ENCODE measurements at places on chromosomes 3 and 15.

DNA sequence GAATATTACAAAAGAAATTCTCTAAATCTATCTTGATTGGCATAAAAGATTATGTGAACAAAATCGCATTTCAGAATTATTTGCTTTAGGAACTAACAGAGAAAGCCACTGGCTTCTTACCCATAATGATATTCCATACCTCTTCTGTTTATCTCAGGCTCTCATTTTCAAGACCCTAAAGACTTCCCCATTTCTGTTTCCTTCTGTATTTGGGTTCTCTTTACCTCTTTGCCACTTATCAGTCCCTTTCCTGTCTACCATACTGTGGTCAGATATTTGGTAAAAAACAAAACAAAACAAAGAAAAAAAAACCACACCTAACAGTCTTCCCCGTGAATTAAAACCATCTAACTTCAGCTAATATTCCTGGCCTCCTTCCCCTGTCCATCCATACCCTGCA lies 108.5 kb downstream of the LRRC28 start:
- no peak for DNase-seq

GRCh38 chr15:50435772-50436171 lies 11.6 kb downstream of the USP8 start:
- no peak for DNase-seq

- no peak for DNase-seq
Observed at GRCh38 chr3:197750858-197751737, 1.4 kb downstream of the FYTTD1 start.

GRCh38 chr15:36251450-36251849 lies 328.0 kb upstream of the CDIN1 start:
- DNase-seq = no peak

DNA sequence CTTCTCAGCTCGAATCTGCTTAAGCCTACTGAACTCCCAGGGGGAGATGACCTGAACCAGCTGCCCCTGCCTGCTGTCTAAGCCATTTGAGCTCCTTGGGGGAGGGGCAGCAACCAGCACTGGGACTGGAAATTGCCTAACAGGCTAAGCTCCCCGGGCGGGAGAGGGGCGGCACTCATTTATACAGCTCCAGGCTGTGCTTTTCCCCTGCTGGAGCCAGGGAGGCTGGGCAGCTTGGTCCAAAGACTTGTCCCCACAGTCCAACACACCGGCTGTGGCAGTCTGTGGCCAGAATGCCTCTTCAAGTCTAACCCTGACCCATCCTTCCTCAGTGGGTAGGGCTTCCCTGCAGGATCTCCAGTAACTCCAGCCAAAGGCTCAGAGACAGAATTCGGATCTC lies 1241.5 kb downstream of the ROBO2 start:
- no peak for DNase-seq

DNA sequence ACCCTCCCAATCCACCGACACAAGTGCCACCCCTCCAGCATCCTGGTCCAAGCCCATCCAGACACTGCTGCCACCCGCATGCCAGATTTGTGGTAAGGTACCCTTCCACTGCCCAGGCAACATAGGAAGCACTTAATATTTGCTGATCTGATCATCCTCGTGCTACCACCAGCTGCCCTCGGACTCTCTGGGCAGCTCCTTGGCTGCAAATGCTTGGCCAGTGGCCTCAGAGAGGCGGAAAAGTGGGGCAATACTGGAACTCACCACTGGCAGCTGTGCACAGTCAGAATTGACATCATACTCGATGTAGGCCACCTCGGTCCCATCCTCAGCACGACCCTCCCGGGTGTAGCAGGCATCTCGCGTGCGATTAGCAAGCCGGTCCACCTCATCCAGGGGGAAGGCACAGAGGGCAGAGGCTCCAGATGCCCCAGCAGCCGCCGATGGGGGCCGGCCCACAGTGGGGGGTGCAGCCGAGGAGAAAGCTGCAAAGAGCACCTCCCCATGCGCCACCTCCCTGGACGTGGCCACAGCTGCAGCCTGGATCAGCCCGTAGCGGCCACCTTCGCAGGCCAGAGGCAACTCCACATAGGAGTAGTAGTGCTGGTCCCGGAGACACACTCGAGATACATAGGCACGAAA lies 6.5 kb downstream of the PLXNB1 start:
- DNase-seq = no peak

GRCh38 chr15:90400005-90400758 lies 12.1 kb downstream of the IQGAP1 start:
- DNase-seq = no peak

DNA sequence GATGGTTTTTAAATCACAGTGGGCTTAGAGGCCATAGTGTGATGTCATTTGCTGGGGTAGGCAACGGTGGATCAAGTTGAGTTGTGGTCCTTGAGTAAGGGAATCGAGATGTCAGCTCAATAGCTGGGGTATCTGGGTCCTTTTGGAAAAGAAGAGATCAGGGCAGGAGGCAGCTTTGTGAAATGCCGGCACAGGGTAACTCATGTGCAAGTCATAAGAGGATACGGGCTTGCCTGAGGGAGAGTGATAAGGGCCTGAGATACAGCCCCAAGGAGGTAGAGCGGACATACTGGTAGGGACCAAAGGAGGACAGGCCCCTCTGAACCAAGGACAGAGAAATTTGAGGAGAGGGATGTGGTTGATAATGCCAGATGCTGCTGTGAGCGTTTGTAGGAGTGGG lies 4.2 kb upstream of the FAM131A start:
- DNase-seq = no peak

- no peak for DNase-seq
Observed at GRCh38 chr3:161069511-161070251, 35.5 kb downstream of the B3GALNT1 start.

- DNase-seq = no peak
Observed at GRCh38 chr3:64463981-64464380, 223.8 kb downstream of the ADAMTS9 start.

- DNase-seq = no peak
Observed at GRCh38 chr3:139639662-139640061, 38.1 kb downstream of the NMNAT3 start.

- DNase-seq = no peak
Observed at GRCh38 chr3:82416830-82417229, 655.4 kb upstream of the GBE1 start.

DNA sequence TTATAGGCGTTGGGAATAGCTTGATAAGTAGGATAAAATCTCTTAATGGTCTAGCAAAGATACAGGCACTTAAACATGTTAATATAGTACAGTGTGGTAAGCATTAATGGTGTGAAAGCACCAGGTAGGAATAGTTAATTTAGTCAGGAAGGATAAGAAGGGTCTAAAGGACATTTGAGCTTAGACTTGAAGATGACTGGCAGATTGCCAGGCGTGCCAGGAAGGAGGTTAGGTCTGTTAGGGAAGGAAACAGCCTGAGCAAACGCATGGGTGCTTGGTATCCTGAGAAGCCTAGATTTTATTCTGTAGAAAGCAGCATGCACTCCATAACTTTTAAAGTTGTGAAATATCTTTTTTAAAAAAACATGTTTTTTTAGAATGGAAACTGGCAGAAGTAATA lies 17.7 kb downstream of the SEC62 start:
- DNase-seq = no peak

DNA sequence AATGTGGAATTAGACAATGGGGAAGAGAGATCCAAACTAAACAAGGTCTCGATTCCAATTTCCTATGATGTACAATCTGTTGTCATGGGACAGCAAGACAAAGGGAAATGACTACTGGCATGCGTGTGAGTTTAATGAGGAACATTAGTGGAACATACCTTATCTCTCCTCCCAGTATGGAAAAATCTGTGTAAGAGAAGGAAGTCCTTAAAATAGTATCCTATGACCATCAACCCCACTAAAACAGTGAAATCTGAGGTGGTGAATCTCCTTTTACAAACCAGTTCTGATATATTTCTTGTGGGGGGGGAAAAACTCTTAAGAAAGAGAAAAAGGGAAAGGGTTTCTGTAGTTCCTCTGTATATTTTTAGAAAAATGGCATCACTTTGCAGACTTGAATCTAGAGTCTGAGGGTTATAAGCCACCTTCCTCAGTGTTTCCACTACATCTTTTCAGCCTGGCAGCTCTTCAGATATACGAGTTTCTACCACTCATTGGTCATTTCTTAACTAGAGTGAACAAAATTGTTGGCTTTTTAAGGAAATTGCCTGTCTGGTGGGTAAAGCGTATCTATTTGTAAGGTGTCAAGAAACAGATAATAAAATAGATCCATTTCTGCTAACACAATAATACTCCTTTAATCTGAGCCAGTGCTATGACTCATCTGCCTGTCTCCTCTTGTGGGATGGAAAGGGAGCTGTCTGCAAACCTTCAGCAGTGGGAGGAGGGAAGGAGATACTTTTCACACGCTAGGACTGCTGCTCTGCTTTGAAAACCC lies 3.0 kb upstream of the TNFAIP8L3 start:
- DNase-seq = no peak

DNA sequence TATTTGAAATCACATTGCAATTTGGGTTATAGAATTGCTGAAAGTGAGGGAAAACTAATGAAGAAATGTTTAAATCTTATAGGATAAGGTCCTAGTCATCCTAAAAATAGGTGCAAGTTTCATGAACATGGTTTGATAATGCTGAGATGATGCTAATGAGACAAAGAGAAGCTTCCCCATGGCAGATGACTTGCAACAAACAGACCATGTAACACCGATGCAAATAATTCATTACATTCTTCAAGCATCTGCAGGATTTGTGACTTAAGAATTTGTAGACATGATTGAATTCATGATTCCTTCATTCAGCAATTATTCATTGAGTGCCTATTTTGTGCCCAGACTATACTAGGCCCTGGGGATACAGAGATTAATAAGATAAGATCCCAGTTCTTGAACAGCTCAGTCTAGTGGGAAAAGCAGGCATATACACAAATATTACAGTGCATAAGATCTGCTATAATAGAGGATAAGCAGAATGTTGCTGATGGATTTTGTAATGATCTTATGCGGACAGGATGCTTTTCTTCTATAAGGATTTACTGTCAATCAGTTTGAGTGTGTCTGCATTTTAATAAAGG lies 367.9 kb upstream of the GBE1 start:
- no peak for DNase-seq

DNA sequence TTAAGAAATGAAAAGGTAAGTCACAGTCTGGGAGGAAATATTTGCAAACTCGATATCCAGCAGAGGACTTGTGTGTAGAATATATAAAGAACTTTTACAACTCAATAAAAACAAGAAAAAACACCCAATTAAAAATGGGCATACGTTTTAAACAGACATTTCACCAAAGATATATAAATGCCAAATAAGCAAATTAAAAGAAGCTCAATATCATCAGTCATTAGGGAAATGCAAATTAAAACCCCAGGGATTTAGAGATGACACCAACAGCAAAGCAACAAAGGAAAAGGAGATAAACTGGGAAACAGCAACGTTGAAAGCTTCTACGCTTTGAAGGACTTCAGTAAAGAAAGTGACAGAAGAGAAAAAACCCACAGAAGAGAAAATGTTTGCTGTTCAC lies 132.3 kb downstream of the NUP210 start:
- DNase-seq = no peak

- no peak for DNase-seq
Observed at GRCh38 chr3:177345973-177346503, 148.8 kb upstream of the TBL1XR1 start.

DNA sequence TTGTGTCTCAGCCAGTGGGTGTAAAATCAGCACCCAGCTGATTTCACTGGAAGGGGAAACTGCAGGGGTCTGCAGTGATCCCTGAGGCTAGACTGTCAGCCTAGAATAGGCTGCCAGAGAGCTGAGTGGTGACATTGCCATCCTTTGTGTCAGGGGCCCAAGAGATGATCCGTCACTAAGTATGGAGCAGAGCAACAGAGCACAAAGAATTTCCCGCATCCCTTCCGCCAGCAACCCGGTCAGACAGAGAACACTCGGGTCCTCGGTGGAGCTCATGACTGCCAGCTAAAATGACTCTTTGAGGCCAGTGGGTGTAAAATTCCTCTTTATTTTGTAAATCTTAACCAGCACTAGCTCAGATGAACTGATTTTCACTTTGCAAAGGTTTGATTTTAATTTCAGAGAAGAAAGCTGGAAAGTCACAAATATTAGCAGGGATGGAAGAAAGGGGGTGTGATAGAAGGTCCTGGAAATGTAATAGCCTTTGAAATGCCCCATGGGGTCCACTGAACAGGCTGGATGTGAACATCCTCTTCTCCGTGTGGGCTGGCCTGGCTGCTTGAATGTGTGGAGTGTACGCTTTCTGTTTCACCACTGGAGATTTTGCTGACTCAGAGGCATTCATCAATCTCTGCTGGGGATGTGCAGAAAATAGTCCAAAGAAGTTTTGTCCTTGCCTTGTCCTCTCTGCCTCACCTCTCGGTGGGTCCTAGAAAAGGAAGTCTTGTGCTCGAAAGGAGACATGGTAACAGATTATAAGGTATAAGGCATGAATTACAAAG lies 138.8 kb downstream of the SV2B start:
- no peak for DNase-seq

DNA sequence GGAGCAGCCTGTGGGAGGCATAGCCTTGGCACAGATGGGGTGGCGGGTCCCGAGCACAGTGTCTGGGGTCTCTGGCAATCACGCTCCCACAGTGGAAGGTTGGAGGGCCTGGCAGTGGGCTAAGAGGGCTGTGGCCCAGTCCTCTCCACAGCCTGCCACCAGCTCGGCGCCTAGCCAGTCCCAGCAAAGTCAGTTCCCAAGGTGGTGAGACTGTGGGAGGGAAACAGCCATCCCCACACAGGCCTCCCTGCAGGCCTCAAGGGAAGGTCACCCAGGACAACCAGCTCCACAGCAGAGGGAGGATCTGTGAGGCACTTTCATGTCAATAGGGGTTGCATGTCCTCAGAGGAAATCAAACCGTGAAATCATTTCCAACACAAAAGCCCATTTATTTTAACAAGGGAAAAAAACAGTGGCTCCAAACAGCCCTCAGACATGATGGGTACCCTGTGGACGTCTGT lies 27.6 kb upstream of the LIMD1 start:
- DNase-seq = no peak

GRCh38 chr3:151916781-151917180 lies 43.3 kb downstream of the SUCNR1 start:
- DNase-seq = no peak

- DNase-seq = no peak
Observed at GRCh38 chr3:181616088-181617070, 95.3 kb upstream of the SOX2 start.

DNA sequence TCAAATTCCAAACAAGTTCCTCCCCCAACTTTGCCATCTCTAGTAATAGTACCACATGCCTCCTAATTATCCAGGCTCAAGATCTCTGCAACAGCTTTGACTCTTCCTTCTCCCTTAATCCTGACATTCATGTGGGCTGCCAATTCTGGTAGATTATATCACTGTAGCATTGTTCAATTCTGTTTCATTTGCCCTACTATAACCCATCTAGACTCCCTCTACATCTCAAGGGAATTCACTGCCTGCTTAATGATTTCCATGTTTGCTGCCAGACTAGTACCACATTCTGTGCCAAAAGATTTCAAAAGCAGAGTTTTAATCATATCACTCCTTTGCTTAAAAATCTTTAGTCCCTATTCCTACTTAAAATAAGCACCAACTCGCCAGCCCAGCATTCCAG lies 34.6 kb upstream of the PPIB start:
- no peak for DNase-seq

DNA sequence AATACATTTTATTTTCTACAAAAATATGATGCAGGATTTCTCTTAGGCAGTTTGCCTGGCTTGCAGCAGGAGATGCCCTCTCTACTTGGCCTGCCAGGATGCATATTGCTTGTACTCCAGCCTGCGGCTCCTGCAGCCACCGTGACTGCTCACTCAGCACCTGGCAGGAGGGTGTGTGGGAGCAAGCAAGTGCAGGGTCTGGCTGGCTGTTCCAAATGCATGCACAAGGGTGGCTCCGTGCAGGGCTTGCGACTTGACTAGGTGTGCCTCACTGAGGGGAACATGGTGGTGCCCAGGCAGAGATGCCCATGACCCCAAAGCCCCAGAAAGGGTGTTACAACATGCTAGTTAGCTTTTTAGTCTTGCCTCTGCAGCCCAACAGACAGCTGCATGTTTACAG lies 1240.2 kb upstream of the ALCAM start:
- no peak for DNase-seq

Data from NCI-H1417 treated with DMSO at 0.1 percent for 48 hours (cell line).